Left forelimb (tissue), 1 donor: ENCODE measurements at places on chromosomes 6 and 20.

- DNase-seq: no peak
Measured at GRCh38 chr20:57498425-57499400, 26.2 kb downstream of the CTCFL start.

- DNase-seq: no peak
Measured at GRCh38 chr6:95572098-95572497, 5.2 kb upstream of the MANEA start.

GRCh38 chr20:51584737-51585136 lies 42.2 kb upstream of the NFATC2 start:
- DNase-seq: no peak

GRCh38 chr20:46010491-46011391 lies 2.0 kb downstream of the MMP9 start:
- DNase-seq: no peak

- DNase-seq: no peak
Measured at GRCh38 chr6:98116455-98116854, 717.9 kb upstream of the POU3F2 start.

DNA sequence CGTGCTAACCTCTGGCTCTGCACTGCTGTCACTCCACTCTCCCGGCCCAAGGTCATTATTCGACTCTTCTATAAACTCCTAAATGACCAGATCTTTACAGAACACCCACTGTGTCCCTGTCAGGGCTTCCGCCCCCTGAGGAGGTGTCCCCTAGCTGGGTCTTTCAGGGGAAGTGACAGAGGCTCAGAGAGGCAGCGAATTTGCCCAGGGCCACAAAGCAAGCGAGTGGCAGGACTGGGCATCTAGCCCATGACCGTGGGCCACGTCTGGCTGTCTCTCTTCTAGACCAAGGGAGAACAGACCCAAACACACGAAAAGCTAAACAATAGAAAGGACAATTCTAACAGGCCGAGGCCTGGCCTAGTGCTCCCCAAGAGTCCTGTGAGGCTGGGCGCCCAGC lies 27.4 kb downstream of the FOXF2 start:
- DNase-seq: no peak

GRCh38 chr20:1707588-1708449 lies 50.2 kb upstream of the SIRPG start:
- DNase-seq: no peak
